ENCODE measurements at places on chromosomes 1 and 21. TPM values are rescaled to one million over a fixed set of nuclear protein-coding genes. Genes with fewer than 3 reads are reported as not detected.

The SPRR5 gene
- total RNA-seq: not detected

The BSND gene
- not detected for total RNA-seq

The LCE2B gene
- total RNA-seq: not detected

The CA6 gene
- not detected for total RNA-seq

- no peak for DNase-seq
Measured at GRCh38 chr1:4018466-4019146, 118.5 kb upstream of the C1orf174 start.

- no peak for DNase-seq
Measured at GRCh38 chr1:147757015-147757990, 3.1 kb downstream of the GJA5 start.

GRCh38 chr1:116738673-116739370 lies 15.4 kb upstream of the CD2 start:
- no peak for DNase-seq

GRCh38 chr1:211843507-211844298 lies 13.1 kb upstream of the LPGAT1 start:
- no peak for DNase-seq

- no peak for DNase-seq
Measured at GRCh38 chr1:77424236-77424635, 142.4 kb downstream of the AK5 start.
